Natural killer cell (primary cell): ENCODE measurements at places on chromosomes 6 and 20. TPM values are rescaled to one million over a fixed set of nuclear protein-coding genes. Genes with fewer than 3 reads are reported as not detected.
A peak's percentile ranks its signal among the peaks of the same experiment; 100 is the strongest.

DNA sequence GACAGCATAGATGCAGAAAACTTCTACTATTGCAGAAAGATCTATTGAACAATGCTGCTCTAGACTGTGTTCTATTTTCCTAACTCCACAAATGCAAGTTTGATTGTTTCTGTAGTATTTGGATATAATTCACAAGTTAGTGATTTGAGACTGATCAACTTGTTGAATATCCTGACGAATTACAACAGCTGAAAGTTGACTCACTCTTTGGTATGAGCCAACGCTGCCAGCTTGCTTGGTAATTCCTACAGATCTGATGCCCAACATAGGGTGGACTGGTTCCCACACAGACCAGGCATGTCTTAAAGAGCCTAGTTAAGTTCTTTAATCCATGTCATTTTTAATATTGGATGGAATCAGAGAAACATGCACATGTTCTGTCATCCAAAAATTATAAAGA, 231.0 kb upstream of the RAB32 start:
- no peak for DNase-seq
- no peak overlapping the region for H3K27ac ChIP-seq
- no peaks in the 10 kb centered on the region for H3K36me3 ChIP-seq
- no peak overlapping the region for H3K4me3 ChIP-seq
- H3K4me1 ChIP-seq = no peaks in the 10 kb centered on the region
- no peaks in the 10 kb centered on the region for H3K27me3 ChIP-seq

GRCh38 chr20:36093025-36093803, 61.3 kb upstream of the EPB41L1 start:
- no peak for DNase-seq
- no peak overlapping the region for H3K27ac ChIP-seq
- H3K27me3 ChIP-seq = peaks cover 18% of the 10 kb centered on the region
- H3K4me3 ChIP-seq = peak overlapping the region; percentile 21
- H3K36me3 ChIP-seq = no peaks in the 10 kb centered on the region

- H3K4me1 ChIP-seq = no peaks in the 10 kb centered on the region
- H3K36me3 ChIP-seq = no peaks in the 10 kb centered on the region
- no peak for DNase-seq
- no peak overlapping the region for H3K27ac ChIP-seq
- H3K4me3 ChIP-seq = no peak overlapping the region
These were observed 30.4 kb upstream of the TRERF1 start for GRCh38 chr6:42482174-42482573.

- H3K4me3 ChIP-seq = no peak overlapping the region
- no peaks in the 10 kb centered on the region for H3K27me3 ChIP-seq
These were observed 85.7 kb upstream of the FOXC1 start for GRCh38 chr6:1524040-1524480.

The AIF1 gene
- 17.9 TPM for total RNA-seq

The DNAAF9 gene
- total RNA-seq = 6.9 TPM
